ENCODE measurements at places on chromosomes 16 and 17.
A peak's percentile ranks its signal among the peaks of the same experiment; 100 is the strongest.

DNA sequence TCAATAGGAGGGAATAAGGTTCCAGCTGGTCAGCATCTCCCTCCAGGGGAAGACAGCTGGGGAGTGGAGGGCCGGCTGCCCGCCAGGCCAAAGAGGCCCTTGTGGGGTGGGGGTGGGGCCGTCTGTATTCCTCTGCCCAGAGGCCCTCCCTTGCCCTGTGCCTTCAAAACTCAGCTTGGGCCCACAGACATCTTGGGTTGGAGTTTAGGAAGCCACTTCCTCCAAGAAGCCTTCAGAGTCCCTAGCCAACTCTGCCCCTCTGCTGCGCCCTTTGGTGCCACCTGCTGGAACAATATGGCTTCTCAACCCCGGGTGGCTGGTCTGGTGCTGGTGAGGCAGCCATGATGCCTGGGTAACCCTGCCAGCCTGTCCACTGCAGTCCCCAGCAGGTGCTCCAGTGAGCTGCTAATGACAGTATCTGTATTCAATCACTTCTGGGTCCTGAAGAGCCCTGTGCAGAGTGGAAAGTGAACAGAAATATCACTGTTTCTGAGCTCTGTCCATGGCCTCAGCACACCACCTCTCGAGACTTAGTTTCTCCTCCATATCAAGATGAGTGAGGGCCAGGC is 16.7 kb downstream of the HSD11B2 start:
- DNase-seq, result peak; percentile 58

DNA sequence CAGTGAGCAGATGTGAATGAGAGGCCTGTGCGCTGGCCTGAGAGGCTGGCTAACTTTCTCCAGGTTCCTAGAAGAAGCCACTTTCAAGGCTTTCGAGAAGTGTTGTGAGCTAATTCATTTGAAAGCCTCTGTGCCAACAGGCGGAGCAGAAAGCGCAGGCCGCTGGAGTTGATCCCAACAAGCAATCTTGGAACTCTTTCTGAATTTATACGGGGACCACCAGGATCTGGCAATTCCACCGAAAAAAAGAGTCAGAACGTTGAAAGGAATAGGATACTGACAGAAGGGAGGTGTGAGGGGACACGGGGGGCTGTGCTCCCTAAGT is 71.3 kb upstream of the METRNL start:
- DNase-seq, result no peak

- no peak for DNase-seq
Measured at GRCh38 chr16:27671410-27671809, 121.5 kb downstream of the KATNIP start.

GRCh38 chr16:88983165-88983564 is 6.2 kb upstream of the CBFA2T3 start:
- DNase-seq, result no peak

All from CD4-positive, alpha-beta T cell treated with Interferon gamma for 1 hour (primary cell).